Activated CD8-positive, alpha-beta T cell treated with anti-CD3 and anti-CD28 coated beads, Interleukin-2, amount 10 ng/mL, durations not matched to agents 7 days and 5 days (primary cell): ENCODE measurements at places on chromosomes 1 and 21. TPM values are rescaled to one million over a fixed set of nuclear protein-coding genes. Genes with fewer than 3 reads are reported as not detected.

DNA sequence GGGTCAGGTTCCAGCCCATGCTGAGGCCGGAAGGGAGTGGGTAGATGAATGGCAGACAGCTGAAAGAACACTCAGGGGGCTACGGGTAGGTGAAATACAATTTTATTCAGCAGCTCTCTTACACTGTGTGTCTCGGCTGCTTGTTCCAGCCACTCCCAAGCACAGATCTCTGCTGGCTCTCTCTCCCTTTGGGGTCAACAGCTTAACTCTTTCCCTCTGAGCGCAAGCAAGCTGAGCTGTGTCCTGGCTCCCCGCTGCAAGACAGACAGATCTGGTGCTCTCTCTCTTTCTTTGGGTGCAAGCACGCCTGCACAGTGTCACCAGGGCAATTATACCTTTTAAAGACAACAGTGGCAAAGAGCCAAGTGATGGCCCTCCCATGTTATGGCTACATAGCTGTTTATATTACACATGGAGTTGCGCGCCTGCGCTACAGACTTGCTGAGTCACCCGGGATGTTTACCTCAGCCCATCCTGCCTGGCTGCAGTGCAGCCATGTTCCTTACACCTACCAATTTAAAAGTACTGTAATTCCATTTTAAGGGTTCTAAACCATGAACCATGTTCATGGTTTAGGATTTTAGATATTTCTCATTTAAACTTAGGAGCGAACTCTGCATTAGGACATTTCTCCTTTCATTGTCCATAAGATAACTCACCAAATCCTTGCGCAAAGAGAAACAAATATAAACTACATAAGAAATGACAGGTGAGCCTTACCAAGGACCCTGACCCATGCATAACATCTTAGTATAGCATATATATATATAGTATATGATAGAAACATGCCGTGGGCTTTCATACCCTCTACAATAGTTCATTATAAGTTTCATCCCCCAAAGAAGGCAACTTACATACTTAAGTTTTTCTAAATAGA, 396.5 kb downstream of the SMYD3 start:
- H3K27me3 ChIP-seq: no peaks in the 10 kb centered on the region
- no peak overlapping the region for H3K27ac ChIP-seq
- no peak overlapping the region for H3K4me3 ChIP-seq
- H3K4me1 ChIP-seq: peaks cover 2% of the 10 kb centered on the region

DNA sequence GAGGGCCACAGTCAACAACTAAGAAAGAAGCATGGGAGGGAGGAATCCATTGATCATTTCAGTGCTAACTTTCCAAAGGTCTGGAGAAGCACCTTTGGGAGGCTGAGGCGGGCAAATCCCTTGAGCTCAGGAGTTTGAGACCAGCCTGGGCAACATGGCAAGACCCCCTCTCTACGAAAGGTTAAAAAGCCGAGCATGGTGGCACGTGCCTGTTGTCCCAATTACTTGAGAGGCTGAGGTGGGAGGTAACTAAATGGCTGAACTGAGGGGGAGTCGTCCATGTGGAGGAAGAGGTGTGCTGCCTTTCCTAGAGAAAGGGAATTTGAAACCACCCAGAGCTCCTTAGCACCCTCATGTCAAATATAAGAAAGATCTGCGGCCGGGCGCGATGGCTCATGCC, 16.2 kb downstream of the MASP2 start:
- H3K36me3 ChIP-seq: peaks cover 22% of the 10 kb centered on the region
- DNase-seq: no peak

- DNase-seq: no peak
- no peak overlapping the region for H3K4me3 ChIP-seq
- H3K4me1 ChIP-seq: peaks cover 48% of the 10 kb centered on the region
- H3K36me3 ChIP-seq: peaks cover 33% of the 10 kb centered on the region
Observed at GRCh38 chr1:8398677-8399076, 80.8 kb downstream of the SLC45A1 start.

DNA sequence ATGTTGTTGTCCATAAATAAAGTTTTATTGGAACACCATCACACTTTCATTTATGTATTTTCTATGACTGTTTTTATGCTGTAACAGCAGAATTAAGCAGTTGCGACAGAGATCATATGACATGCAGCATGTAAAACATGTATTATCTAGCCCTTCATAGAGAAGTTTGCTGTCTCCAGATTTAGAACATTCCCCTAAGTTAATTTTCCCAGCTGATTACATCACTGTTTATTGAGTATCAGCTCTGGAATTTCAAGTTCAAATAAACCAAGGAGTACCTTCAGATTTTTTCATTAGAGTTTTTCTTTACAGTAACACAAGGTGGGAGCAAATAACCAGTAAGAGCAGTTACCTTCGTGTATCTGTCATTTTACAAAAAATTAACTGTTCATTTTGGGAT, 792.8 kb downstream of the USP25 start:
- H3K4me3 ChIP-seq: no peak overlapping the region
- no peaks in the 10 kb centered on the region for H3K27me3 ChIP-seq
- no peak overlapping the region for H3K27ac ChIP-seq
- no peak for DNase-seq
- no peaks in the 10 kb centered on the region for H3K36me3 ChIP-seq
- no peaks in the 10 kb centered on the region for H3K4me1 ChIP-seq

DNA sequence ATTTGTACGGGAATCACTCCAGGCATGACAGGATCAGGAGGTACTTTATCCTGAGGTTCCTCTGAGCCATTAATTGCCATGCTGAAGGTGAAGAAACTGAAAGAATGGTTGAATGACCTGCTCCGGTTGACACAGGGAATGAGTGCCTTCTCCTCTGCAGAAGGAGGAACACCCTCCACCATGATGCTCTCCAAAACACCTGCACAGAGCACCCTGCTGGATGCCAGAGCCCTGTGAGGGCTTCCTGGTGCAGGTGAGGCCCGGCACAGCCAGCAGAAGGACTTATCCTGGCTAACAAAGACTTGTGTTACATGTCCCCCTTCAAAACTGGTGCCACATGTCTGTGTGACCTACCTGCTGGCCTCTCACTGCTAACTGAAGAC, 14.3 kb upstream of the LBR start:
- no peaks in the 10 kb centered on the region for H3K27me3 ChIP-seq
- peak overlapping the region; percentile 55 for H3K4me3 ChIP-seq
- H3K27ac ChIP-seq: peak overlapping the region; percentile 75
- peaks cover 57% of the 10 kb centered on the region for H3K4me1 ChIP-seq
- H3K36me3 ChIP-seq: no peaks in the 10 kb centered on the region

GRCh38 chr1:7726623-7727022, 44.5 kb upstream of the VAMP3 start:
- no peak overlapping the region for H3K4me3 ChIP-seq
- DNase-seq: no peak
- H3K27ac ChIP-seq: no peak overlapping the region
- peaks cover 11% of the 10 kb centered on the region for H3K27me3 ChIP-seq

- no peaks in the 10 kb centered on the region for H3K36me3 ChIP-seq
- no peaks in the 10 kb centered on the region for H3K4me1 ChIP-seq
- H3K27ac ChIP-seq: no peak overlapping the region
- no peaks in the 10 kb centered on the region for H3K27me3 ChIP-seq
- DNase-seq: peak; percentile 45
Observed at GRCh38 chr1:197356723-197357533, 88.9 kb downstream of the CRB1 start.

DNA sequence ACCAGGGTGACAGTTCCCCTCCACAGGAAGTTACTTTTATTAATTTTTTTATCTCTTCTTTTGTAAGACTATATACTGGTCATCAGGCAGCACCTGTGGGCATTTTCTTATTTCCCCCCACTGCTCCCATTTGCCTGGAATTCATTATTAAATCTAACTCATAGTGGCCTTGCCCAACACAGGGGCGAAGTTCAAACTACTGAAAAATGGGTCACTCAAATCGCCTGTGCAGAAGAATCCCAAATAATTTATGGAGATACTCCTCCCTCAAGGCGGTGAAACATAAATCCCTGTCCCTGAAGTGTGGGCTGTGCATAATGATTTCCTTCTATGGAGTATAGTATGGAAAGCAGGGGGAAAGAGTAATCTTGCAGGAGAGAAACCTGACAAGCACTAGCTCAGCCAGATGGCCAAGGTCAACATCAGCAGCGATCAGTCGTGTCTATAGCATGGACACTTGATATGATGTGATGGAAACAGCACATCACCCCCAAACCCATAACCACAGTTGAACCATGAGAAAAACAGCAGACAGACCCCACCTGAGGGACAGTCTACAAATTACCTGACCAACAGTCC, 7.9 kb downstream of the CAMK2N1 start:
- H3K4me1 ChIP-seq: peaks cover 5% of the 10 kb centered on the region
- peaks cover 73% of the 10 kb centered on the region for H3K27me3 ChIP-seq
- H3K36me3 ChIP-seq: no peaks in the 10 kb centered on the region
- H3K4me3 ChIP-seq: no peak overlapping the region
- no peak overlapping the region for H3K27ac ChIP-seq

GRCh38 chr1:219153723-219154122, 20.0 kb upstream of the LYPLAL1 start:
- H3K36me3 ChIP-seq: no peaks in the 10 kb centered on the region
- no peaks in the 10 kb centered on the region for H3K27me3 ChIP-seq
- no peak for DNase-seq
- no peaks in the 10 kb centered on the region for H3K4me1 ChIP-seq

DNA sequence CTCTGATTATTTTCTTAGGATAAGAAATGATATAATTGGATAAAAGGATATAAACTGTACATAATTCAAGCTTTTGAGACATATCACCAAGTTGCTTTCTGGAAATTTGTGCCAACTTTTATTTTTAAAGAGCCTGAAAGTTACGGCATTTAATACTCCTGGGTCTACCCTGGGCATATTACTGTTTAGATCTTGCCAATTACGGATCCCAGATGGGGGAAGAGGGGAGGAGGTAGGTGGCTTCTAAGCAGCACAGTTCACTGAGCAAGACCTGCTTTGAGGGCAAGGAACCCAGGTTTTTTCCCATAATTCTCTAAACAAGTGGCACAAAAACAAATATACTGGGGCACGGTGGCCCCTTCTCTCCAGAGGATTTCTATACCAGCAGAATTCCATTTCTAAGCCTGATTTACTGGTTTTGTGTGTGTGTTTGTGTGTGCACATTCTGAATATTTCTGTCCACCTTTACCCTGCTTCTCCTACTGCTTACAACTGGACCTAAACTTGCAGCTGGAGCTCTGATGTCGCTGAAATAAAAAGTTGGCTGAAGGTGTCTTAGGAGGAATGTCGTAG, 76.7 kb downstream of the LAMC2 start:
- no peak for DNase-seq
- H3K27ac ChIP-seq: no peak overlapping the region
- H3K27me3 ChIP-seq: peaks cover 13% of the 10 kb centered on the region

GRCh38 chr21:26389971-26390641, 183.0 kb downstream of the CYYR1 start:
- no peak for DNase-seq
- H3K4me1 ChIP-seq: no peaks in the 10 kb centered on the region
- no peak overlapping the region for H3K4me3 ChIP-seq
- no peaks in the 10 kb centered on the region for H3K36me3 ChIP-seq
- H3K27me3 ChIP-seq: no peaks in the 10 kb centered on the region

GRCh38 chr1:243394601-243395464, 139.0 kb downstream of the SDCCAG8 start:
- H3K27me3 ChIP-seq: no peaks in the 10 kb centered on the region
- peaks cover 9% of the 10 kb centered on the region for H3K4me1 ChIP-seq
- H3K27ac ChIP-seq: no peak overlapping the region
- DNase-seq: no peak

DNA sequence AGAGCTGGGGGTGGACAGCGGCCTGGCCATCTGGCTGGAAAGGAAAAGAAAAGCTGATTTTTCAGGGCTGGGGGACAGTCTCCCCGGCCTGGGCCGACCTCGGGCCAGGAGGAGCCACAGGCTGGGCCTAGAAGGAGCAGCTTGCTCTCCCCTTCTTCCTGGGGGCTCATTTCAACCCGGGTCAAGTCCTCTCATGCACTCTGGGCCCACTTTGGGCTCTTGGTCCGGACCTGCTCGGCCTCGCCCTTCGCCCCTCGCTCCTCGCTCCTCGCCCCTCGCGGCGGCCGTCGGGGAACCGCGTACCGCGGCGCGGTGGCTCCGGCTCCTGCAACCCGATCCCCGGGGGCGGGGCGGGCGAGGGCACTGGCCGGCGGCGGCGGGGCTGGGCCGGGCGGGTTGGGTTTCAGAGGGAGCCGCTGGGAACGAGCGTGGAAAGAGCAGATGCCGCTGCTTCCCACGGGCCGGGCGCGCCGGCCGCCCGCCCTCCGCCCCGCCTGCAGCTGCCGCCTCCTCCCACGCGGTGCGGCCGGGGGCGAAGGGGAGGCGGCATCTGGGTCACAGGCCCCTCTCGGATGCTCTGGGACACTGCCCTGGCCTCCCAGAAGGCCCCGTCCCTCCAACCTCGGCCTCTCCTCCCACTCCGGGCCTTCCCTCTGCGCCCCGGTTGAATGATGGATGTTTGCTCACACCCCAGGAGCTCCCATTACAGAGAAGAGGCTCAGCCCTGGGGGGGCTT, 6.6 kb downstream of the HEYL start:
- H3K27me3 ChIP-seq: peaks cover 19% of the 10 kb centered on the region
- peaks cover 2% of the 10 kb centered on the region for H3K4me1 ChIP-seq
- no peak overlapping the region for H3K27ac ChIP-seq
- H3K4me3 ChIP-seq: no peak overlapping the region

DNA sequence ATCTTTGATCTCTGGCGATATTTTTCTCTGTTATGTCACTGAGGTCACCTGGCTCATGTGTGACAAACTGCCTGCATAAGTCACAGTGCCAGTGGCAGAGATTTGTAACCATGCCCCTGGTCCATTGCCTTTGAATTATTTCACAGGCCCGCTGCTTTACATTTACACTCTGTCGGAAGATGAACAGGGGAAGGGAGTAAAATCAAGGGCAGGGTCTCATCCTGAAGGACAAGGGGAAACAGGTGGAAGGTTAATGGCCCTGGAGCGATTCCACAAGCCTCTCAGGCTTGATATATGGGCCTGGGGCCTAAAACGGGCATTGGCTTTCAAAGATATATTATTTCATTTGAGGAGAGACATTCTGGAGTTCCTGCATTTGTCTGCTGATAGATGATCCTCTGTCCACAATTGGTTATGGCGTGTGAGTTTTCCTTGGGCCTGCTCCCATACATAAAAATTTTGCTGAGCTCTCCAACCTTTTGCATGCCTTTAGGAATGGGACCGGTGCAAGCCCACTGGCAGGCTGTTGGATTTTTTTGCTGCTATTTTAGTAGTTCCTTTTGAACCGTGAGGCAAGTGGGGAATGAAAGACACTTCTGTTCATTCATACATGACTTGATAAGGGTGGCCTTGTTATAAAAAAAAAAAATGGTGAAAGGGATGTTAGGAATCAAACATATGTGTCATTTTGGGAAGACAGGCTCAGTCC, 51.9 kb downstream of the NR5A2 start:
- no peak overlapping the region for H3K27ac ChIP-seq
- no peaks in the 10 kb centered on the region for H3K36me3 ChIP-seq
- no peak for DNase-seq
- H3K4me1 ChIP-seq: no peaks in the 10 kb centered on the region

The VASH2 gene
- 0.16 TPM for total RNA-seq

The FOXD2 gene
- total RNA-seq: 0.31 TPM

The MANEAL gene
- 1.2 TPM for total RNA-seq

The FCRL1 gene
- total RNA-seq: not detected

The FCRLA gene
- total RNA-seq: not detected

The U2AF1 gene
- total RNA-seq: 27.4 TPM
